ELR (cell line): ENCODE measurements at places on chromosomes 1 and 21.

GRCh38 chr1:186792870-186793581, 35.7 kb upstream of the PLA2G4A start:
- peak; percentile 74 for DNase-seq

- peak; percentile 59 for DNase-seq
Measured at GRCh38 chr21:46189213-46189958, 5.1 kb upstream of the SPATC1L start.

DNA sequence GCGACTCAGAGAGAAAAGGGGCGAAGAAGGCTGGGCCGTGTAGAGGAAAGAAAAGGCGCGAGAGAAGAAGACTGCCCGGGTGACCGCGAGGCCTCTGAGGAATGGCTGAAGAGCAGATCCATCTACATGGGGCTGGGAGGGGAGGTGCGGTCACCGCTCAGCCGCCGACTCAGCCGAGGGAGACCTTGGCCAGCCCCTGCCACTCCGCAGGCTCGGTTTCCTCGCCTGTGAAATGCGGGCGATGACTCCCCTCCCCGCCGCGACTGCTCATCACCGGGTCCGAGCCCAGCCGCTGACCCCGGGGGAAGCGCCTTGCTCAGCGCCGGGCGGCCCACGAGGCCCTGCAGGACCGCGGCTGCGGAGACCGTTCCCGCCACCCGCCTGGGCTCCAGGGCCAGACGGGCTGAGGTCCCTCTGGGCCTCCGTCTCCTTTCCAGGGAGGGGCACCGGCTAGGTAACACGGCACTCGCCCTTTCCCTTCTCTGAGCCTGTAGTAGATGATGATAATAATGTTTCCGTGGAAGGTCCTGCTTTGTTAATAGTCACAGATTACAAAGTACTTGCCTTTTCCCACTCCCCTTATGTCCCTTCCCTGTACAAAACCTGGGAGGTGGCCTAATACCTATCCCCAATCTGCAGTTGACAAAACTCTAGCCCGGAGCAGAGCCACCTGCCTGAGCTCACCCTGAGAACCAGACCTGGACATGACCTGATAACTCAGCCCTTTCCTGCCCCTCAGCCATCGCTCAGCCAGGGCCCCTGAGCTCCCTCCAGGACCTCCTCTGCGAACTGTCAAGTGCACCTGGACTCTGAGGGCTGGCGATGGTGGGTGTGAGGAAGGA, 1.6 kb upstream of the BSND start:
- peak; percentile 36 for DNase-seq

DNA sequence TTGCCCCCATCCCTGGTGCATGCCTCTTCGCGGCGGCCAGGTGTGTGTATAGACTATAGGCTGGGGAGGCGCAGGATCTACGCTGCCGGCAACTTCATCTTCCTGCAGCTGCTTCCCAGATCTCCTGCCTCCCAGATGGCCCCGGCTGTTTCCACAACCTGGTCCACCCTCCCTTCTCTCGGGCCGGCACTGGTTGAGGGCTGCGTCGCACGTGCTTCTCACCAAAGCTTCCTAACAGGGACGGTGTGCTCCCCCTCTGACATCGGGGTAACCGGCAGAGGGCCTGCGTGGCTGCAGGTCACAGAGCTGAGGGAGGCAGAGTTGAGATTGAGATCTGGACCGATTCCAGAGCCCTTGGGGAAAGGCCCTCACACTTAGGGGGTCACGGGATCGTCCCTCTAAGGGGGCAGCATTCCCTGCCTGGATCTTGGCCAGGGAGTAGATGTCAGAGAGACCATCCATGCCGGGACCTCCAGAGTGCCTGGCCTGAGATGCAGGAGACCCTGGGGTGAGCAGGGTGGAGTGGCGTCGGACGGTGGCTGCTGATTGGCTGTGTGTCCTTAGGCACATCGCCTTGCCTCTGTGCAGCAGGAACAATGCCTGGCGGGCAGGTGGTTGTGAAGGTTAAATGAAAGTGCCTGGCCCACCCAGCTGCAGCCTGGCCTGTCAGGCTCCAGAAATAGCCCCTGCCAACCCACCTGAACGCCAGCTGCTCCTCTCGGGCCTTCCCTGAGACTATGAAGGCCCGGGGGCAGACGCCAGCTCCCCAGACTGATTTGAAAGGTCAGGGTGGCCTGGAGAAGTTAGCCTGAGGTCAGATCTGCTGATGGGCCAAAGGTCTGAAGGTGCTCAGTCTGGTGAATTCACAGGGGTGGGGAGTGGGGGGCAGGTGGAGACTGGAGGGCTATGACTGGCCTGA, 6.1 kb upstream of the MASP2 start:
- DNase-seq = peak; percentile 17

GRCh38 chr1:94335950-94336349, 82.2 kb upstream of the ABCD3 start:
- peak; percentile 95 for DNase-seq

DNA sequence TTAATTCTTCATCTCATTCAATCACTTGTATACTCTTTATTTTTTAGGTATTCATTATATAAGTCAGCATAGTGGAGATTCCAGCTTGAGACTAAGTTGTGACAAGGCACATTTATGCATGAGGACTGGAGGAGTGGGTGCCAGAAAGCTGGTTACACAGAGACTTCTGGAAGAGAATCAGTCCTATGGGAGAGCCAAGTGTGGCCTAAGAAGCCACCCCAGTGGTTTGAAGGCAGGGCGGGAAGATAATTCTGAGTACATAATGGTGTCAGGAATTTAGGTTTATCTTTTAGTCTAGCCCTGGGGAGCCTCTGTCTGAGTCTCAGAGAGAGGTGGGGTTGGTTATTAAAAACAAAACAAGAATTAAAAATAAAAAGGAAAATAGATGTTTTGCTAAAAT, 83.0 kb downstream of the SPAG17 start:
- no peak for DNase-seq

GRCh38 chr1:222642468-222642867, 24.6 kb downstream of the MIA3 start:
- DNase-seq = no peak

- no peak for DNase-seq
Measured at GRCh38 chr1:160608514-160608913, 29.2 kb upstream of the CD84 start.

DNA sequence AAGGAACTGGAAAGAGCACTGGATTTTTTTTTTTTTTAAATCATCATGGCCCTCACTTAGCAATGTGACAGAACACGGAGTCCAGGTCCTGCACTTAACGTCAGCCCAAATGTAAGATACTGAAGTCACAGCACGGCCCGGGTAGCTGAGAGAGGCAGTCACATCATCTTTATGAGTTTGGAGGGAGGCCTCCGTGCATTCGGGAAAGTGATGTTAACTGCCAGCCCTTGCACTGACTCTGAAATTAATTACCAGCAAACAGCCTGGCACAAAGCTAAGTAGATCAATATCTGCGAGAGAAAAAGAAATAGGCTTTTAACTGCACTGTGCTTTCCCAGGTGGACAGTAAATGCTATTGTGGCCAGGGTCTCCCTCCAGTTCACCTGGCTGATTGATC, 109.5 kb upstream of the ADAR start:
- DNase-seq = no peak

DNA sequence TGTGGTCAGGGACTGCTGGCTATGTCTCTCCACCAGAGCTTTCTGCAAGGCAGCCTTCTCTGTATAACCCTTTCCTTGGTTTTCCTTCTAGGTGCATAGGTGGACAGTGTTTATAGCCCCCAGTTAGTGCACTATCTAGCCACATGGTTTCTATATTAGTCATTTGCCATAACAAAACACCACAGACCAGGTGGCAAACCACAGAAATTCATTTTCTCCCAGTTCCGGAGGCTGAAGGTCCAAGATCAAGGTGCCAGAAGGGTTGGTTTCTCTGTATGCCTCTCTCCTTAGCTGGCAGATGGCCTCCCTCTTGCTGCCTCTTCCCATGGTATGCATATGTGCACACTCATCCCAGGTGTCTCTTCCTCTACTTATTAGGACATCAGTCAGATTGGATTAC, 106.4 kb downstream of the KAZN start:
- DNase-seq = no peak

GRCh38 chr1:161836018-161836417, 69.9 kb downstream of the ATF6 start:
- peak; percentile 10 for DNase-seq

GRCh38 chr1:112594208-112594876, 24.6 kb downstream of the ST7L start:
- DNase-seq = no peak

DNA sequence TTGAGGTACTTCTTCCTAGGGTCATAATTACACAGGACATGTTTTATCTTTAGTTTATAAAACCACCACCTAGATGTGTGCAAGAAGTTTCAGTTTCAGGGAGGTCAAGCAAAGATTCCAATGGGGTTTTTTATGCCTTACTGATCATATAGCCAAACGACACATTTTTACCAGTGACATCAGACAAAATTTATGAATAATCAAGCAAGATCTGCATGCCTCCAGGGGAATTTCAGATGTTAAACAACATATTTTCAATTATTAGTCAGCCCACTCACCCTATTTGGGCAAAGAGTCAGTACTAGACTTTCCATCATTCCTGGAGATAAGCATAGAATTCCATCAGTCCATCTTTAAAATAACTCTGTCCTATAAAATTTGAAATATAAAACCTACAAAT, 867.4 kb downstream of the KCNT2 start:
- peak; percentile 79 for DNase-seq

GRCh38 chr1:156642265-156643048, 540 bp downstream of the BCAN start:
- no peak for DNase-seq

- DNase-seq = peak; percentile 90
Measured at GRCh38 chr1:162756523-162756922, 34.0 kb upstream of the HSD17B7 start.

- no peak for DNase-seq
Measured at GRCh38 chr1:145887631-145888030, 2.0 kb upstream of the ANKRD35 start.

DNA sequence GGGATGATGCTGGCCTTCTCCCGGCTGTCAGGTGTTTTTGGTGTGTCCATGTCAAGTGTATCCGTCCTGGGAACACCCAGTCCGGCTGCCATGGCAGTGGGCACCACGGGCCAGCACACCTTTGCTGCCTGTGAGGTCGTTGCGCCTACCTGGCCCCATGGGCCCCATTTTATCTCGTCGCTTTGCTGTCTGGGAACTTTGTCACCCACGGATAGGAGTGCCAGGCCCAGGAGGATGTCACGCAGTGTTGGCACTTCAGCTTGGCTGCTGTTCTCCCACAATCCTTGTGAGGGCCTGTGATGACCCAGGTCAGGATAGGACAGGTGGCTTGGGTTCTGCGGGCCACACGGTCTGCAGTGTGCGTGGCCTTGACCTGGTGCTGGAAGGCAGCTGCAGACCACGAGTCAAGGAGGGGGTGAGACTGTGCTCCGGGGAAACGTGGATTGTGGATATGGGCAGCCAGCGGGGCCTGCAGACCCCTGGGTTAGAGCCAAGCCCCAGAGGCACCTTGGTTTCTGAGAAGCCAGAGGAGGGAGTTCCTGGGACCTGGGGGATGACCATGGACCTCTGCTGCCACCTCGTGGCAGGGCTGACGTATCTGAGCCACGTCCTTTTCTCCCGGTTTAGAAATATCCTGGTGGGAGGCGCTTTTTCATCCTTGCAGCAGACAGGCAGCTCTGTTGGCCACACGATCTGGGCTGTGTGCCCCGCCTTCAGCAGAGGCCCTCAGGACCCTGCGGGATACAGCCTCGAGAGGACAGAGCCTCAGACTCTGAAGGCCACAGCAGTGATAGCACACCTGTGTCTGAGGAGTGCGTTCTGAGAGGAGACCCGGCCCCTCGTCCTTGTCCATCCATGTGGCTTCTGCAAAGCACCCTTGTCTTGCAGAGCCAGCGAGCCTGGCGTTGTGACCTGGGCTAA, 161.1 kb upstream of the COL6A1 start:
- DNase-seq = peak; percentile 90

DNA sequence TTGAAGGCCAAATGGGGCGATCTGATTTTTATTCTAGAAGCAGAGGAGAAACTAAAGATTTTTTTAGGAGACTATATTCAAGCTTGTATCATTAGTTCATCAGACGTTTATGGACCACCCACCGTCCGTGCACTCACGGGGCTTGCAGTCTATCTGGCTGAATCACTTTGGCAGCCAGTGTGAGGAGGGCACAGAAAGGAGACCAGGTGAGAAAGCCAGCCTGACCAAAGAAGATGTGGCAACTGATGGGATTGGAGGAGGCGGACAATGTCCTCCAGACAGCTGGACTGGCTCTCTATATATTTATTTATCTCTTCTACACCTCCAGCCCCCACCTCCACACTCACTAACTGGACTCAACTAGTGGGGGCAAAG, 822 bp upstream of the ELOVL1 start:
- DNase-seq = no peak

DNA sequence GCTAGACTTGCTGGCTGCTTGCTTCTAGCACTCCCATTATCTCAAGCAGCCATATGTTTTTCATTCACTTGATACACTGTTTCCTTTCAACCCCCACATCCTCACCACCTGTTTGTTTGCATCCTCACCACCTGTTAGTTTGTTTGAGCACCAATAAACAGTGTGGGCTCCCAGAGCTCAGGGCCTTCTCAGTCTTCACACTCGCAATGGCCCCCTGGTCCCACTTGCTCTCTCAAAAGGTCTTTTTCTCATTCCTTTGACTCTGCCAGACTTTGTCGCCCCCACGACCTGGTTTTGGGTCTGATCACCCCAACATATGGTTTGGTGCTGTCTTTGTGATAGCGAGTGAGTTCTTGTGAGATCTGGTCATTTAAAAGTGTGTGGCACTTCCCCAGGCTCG, 6.2 kb upstream of the PADI4 start:
- no peak for DNase-seq

DNA sequence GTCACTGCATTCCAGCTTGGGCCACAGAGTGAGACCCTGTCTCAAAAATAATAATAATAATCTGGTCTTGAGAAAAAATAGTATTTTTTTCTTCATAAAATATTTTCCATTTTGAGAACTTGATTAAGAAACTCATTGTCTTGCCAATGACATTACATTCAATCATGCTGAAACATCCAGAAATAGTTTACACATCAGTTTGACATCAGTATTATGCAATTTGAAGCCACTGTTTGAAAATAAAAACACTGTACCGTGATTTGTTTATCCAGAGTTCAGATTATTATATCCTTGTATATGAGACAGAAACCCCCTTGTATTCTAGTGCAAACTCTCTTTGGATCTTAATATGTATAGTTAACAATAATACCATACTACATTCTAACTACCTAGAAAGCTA, 6.9 kb downstream of the FMO2 start:
- no peak for DNase-seq

- peak; percentile 62 for DNase-seq
Measured at GRCh38 chr1:201307231-201307630, 23.9 kb downstream of the PKP1 start.

GRCh38 chr1:109796484-109797302, 33.0 kb upstream of the EPS8L3 start:
- peak; percentile 59 for DNase-seq

DNA sequence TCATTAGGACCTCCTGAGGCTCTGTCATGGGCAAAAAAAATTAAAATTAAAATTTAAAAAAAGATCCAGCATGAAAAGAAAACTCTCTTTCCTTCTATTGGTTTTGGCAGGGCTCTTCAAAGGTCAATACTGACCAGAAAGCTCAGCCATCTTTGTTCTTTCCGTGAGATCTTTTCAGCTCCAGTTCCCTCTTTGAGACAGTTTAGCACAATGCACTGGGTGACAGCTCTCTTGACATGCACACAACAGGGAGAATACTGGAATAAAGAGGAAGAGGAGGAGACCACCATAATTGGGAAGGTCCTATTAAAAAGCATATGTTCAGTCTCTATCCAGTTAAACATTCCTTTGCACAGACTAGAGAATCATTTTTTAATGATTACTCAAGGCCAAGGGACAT, 6.3 kb downstream of the LIX1L start:
- no peak for DNase-seq

GRCh38 chr1:93029317-93029716, 49.8 kb upstream of the MTF2 start:
- DNase-seq = no peak
